ENCODE measurements at places on chromosomes 3 and 15.

DNA sequence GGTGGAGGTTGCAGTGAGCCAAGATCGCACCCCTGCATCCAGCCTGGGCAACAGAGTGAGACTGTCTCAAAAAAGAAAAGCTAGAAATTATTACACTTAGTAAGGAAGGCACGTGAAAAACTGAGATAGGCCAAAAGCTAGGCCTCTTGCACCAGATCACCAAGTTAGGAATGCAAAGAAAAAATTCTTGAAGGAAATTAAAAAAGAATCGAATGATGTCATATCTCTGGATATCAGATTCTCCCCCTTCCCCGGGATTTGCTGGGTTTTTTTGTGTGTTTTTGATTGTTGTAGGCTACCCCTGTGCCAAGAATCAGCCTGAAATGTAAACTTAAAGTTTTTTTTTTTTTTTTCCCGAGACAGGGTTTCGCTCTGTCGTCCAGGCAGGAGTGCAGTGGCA is 17.4 kb downstream of the PTPN23 start:
- no peak for DNase-seq

DNA sequence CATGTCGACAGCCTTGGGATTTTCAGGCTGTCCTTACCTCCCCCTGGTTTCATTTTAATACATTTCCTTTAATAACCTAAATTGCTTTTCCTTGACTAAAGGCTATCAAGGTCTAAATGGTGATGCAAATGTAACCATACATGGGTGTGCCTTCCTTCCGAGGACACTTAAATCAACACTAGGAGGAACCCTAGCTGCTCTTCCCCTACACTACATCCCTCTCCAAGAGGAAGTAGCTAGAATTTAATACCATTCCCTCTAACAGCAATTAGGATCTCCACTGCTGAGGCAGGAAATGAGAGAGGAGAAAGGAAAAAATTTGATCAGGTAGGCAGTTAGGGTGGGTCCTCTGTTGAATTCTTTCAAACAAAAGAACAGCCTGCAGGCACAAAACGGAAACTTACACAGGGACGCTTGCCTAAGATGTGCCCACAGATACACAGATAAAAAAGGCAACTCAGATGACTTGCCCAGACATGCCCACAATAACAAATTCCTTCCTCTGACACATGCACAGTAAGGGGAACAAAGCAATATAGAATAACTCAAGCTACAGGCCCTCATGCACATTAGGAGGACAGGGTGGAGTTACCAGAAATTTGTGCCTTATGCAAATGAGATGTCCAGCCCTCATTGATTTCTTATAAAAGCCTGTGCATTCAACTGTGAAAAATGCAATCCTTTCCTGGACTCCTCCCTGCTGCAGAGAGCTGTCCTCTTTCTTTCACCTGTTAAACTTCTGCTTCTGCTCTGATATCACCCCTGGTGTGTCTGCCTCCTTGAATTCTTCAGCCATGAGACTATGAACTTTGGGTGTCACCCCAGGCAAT is 1024.4 kb upstream of the CADM2 start:
- no peak for DNase-seq

DNA sequence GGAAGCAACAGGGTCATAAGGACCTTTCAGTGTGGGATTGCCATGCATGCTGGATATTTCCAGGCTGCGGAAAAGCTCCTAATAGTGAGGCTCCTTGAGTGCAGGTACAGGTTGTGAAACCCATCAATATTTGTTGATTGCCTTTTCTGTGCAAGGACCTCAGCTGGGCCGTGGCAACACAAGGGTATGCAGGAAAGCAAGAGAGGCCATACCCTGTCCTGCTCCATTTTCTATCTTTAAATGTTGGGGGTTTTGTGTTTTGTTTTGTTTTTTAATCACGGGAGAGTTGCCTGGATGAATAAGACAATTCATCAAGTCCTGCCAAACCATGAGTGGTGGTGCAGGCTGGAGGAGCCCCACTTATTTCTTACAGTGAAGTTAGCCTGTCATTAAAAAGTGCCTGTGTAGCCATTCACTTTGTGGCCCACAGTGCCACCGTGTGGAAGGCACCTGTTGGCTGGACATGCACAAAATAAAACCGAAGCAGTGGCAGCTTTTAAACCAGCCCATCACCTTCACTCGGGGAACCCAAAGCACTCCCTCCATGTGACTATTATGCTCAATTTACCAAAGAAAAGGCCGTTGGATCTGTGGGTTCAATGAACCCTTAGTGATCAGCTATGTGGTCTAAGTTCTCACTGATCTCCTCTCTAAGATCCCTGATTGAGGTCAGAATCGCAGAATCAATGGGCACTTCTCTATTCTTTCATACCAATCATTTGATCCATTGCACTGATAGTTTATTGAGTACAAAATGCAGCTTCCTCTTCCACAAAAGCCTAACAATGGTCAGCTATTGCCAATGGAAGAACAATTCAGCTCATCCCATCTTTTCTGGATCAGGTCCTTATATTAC is 42.2 kb downstream of the CLDN18 start:
- DNase-seq: no peak

DNA sequence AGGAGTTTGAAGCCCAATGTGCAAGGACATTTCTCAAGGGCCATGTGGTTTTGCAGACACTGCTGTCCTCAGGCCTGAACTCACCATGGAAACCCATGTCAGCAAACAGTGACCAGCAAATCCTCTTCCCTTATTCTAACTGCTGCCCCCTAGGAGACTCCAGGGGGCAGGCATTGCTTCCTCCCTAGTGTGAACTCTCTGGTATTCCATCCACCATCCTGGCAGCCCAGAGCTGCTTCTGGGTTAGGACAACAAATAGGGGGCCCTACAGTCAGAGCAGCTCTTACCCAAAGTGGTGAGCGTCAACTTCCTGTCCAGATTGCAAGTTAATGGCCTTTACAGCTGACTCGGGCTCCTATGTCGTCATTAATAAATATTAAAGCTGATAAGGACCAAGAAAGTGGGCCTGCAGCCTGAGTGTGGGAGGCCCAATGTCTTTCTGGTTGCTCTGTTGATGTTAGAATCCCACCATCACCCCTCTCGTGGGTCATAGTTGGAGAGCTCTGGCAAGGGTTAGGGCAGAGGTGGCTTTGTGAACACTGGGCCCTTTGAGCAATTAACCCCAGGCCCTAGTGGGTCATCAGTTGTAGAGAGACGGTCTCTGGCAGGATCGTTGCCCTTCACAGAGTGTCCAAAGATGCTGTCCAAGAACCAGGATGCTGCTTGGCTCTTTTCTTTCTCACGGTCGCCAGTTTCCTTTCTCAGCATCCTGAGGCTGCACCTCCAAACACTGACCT is 41.5 kb downstream of the TGM4 start:
- no peak for DNase-seq

GRCh38 chr3:88807491-88808105 is 299.8 kb upstream of the EPHA3 start:
- DNase-seq: no peak

DNA sequence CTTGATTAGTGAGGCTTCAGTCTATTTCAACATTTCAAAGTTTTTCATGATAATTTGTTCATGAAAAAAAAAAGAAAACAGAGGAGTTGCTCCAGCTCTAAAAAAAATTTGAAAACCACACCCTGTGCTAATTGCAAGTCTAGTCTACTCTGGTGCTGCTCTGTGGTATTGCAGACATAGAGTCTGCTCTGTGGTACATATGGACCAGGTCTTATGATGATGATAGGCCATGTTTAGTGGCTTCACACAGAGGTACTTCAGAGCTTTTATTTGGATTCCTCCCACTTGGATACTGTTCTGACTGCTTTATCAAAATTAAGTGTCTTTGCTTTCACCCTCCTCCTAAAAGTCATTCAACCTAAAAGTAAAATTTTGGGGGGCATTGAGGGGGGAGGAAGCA is 160.8 kb downstream of the ALCAM start:
- DNase-seq: no peak

GRCh38 chr3:59791774-59792308 is 742.0 kb upstream of the CFAP20DC start:
- DNase-seq: no peak

DNA sequence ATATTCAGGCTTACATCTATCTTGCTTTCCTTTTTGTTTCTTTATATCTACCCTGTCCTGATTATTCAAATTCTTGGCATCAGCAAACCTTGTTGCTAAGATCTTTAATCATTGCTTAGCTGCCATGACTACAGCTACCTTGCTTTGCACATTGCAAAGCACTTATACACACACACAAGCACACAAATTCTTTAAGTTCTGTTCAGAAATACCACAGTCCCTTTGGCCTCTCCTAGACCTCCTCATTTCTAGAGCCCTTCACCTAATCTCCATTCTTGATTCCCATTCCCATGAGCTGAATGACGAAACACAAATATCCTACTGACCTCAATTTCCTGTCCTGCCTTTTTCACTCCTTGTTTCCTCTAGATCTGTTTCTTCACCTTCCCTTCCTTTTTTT is 409.6 kb downstream of the UNC13C start:
- DNase-seq: no peak

GRCh38 chr3:25594007-25594502 is 70.7 kb downstream of the TOP2B start:
- no peak for DNase-seq

DNA sequence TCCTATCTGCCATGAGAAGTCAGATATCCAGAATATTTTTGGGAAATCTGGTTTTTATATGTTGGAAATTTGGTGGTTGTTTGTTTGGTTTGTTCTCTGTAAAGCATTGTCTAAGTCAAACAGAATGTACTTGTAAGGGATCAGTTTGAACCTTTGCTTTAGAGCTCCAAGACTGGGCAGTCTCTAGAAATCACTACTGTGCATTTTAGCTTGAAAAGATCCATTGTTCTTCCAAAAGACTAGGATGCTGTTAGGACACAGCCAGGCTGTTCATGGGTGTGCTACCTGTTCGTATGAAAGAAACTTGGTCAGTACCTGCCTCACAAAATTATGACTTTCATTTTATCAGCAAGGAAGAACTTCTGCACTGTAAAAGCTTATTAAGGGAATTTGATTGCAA is 182.6 kb downstream of the WDR72 start:
- DNase-seq: no peak

- DNase-seq: no peak
Measured at GRCh38 chr15:84734794-84735479, 13.5 kb upstream of the ZNF592 start.

DNA sequence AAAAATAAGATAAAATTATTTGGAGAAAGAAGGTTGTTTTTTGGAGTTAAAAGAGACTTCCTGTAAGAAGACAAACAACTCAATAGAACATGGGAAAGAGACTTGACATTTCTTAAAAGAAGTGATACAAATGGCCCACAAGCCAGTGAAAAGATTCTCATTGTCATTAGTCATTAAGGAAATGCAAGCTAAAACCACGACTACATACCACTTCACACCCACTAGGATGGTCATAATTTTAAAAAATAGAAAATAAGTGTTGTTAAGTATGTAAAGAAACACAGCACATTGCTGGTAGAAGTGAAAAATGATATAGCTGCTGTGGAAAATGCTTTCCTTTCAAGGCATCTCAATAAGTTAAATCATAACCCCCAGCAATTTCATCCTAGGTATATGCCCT is 44.4 kb upstream of the GK5 start:
- no peak for DNase-seq

Data from activated CD4-positive, CD25-positive, alpha-beta regulatory T cell treated with anti-CD3 and anti-CD28 coated beads, Interleukin-2, amount 50 U/mL, for 16 hours (primary cell).